Hematopoietic multipotent progenitor cell treated with erythropoietin and hydrocortisone succinate and interleukin-3 and kit ligand, for 8 days (in vitro differentiated cells): ENCODE measurements at places on chromosomes 16 and 17.

GRCh38 chr16:17159617-17160016 is 311.1 kb downstream of the XYLT1 start:
- no peak for DNase-seq

DNA sequence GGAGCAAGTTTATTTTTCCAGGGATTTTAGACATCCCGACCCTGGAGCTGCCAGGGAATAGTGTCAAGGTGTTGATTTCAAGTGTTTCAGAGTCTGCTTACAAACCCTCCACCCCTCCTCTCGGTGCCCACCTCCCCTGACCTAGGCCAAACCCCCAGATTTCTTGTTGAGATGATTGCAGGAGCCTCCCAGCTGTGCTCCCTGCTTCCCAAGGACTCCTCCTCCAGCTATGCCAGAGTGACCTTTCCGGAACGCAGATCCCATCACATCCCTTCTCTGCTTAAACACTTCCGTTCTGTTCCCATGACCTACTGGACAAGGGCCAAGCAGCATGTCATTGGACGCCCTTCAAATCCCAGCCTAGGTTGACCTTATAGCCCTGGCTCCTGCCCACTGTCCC is 23.7 kb upstream of the CDH1 start:
- DNase-seq: no peak

- DNase-seq: peak; percentile 30
Measured at GRCh38 chr16:2881783-2882649, 999 bp upstream of the FLYWCH2 start.

GRCh38 chr17:75633486-75634375 is 497 bp downstream of the SMIM5 start:
- DNase-seq: peak; percentile 93

GRCh38 chr17:59298521-59298920 is 32.9 kb upstream of the YPEL2 start:
- no peak for DNase-seq

DNA sequence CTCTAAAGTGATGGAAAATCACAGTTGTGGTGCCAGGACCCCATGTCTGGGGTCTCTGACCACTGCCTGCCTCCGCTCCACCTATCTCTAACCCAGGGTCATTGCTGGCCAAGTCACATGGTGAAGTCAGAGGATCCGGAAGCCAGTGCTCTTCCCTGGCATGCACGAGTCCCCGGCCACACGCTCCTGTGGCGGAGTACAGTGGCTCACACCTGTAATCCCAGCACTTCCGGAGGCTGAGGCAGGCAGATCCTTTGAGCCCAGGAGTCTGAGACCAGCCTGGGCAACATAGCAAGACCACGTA is 21.5 kb upstream of the RBFOX3 start:
- no peak for DNase-seq

DNA sequence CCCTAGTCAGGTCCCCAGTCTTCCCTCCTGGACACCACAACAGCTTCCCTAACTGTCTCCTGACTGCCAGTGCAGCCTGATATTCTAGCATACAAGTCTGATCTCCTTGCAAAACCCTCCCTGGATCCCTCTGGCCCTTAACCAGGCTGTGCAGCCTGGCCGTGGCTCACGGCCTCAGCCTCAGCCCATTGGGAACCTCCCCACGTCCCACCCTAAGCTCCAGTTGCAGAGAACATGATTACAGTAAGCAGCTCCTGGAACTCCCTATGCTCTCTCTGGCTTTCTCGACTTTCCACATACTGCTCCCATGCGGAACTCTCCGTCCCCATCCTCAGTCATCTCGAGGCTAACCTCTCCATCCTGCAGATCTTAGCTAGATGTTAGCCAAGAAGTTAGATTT is 13.0 kb downstream of the ALOX12B start:
- DNase-seq: no peak

GRCh38 chr17:29138971-29139691 is 41.1 kb downstream of the MYO18A start:
- no peak for DNase-seq

DNA sequence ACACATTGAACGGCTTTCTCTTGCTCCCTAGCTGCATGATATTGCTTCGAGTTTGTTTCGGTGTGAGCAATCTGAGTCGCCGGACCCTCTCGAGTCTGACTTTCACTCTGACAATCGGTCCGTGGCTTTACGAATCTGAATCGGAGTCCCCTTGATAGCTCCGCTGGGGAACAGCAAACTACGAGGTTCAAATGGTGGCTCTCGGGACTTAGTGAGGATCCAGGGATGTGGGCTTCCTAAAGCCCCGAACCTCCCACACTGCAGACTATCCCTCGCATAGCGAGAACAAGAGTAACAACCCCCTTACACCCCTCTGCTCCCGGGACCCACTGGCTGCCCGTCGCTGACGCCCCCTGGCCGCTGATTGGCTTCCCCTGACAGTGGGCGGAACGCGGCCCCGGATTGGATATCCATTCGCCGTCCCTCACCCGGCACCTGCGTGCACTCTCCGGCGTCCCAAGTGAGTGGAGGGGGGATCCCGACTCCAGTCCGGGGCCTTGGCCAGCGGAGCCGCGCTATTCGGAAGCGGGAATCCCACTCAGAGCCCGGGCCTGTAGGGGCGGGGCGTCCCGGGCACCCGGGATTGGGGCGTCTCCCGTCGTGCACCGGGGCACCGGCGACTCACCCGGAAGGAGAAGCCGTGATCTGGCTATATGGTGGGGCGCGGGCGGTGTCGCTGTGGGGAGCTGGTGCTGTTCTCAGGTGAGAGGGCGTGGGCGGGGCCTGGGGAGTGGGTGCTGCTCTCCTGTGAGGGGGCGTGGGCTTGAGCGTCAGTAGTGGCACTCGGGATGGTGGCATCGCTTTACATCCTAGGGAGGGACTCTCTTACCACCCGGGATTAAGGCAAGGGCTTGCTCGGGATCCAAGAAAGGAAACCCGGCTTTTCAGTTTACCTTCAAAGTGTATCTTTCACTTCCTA is at the start of gene SNX11:
TSS of gene SNX11 (plus strand) at position 630 of the 919 bp plus-strand sequence. CDS start 4,278 bp downstream, outside the sequence.
- peak; percentile 88 for DNase-seq

GRCh38 chr17:20066253-20066652 is 57.1 kb downstream of the SPECC1 start:
- DNase-seq: no peak

- DNase-seq: no peak
Measured at GRCh38 chr16:8920645-8921346, 38.6 kb downstream of the LITAFD start.

GRCh38 chr16:15854061-15854460 is 2.8 kb downstream of the MYH11 start:
- DNase-seq: no peak

- DNase-seq: no peak
Measured at GRCh38 chr16:2485811-2486507, 11.0 kb downstream of the TBC1D24 start.

DNA sequence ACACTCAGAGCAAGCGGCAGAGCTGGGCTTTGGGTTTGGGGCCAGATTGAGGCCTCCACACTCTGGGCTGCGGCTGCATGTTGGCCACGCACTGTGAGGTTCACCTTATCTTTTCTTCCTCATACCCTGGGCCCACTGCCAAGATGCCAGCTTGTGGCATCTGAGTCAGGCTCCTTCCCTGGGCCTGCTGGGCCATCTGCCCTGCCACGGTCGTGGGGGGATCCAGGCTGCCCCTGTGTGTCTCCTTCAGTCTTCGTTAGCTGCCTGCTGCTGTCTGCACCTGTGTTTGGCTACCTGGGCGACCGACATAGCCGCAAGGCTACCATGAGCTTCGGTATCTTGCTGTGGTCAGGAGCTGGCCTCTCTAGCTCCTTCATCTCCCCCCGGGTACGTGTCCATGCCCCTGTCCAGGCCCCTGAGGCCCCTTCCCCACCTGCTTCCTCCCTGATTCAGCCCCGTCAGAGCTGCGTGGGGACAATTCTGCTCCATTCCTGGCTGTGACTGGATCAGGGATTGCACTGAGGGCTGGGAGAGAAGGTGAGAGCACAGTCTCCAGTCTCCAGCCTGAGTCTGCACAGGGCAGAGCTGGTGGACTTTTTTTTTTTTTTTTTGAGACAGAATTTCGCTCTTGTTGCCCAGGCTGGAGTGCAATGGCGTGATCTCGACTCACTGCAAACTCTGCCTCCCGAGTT is 11.2 kb downstream of the SPNS3 start:
- DNase-seq: peak; percentile 94

DNA sequence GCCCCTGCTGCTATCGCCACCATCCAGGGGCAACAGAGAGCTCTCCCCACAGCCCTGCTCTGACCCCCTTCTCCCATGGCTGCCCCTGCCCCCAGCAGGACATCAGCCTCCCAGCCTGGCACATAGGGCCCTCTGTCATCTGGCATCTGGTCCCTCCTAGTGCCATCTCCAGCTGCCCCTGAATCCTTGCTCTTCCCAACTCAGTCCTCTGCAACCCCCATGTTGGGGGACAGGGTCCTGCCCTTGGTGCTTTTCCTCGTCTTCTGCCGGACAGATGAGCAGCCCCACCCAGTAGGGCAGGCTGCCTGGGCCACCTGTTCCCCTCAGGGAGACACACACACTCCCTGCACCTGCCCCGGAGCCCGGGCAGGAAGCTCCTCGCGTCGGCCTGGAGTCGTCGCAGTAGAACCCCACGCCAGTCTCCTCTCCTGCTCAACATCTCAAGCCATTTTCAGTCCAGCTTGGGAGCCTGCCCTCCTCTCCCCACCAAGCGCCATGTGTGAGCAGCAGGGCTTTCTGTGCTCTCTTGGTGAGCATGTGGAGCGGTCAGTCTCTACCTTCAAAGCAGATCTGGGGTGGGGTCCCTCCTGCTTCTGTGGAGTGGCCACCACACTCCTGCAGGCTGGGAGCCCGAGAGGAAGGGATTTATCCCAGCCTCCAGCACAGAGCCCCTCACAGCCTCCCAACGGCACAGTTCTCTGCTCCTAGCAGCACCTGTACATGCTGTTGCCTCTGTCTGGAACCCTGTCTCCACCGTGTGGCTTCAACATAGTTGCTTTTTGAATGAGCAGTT is 28.2 kb downstream of the TNFRSF13B start:
- no peak for DNase-seq

- no peak for DNase-seq
Measured at GRCh38 chr17:64653325-64653984, 8.7 kb downstream of the SMURF2 start.

GRCh38 chr16:5502467-5502869 is 404.9 kb upstream of the EEF2KMT start:
- peak; percentile 24 for DNase-seq

DNA sequence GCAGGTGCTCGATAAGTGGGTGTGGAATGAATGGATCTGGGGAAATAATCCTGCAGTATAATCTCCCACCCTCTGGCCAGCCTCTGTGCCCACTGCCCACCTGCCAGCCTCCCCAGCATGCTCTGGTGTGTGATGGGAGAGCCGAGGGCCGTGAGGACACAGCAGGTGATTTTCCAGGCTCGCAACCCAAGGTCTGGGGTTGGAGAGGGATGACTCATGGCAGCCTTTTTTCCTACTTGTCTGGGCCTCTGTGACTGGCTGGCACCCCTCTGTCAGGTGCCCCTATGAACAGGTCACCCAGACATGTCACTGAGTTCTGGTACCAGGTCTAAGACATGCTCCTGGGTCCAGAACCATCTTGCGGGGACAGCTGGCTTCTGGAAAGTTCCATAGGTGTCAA is 385.7 kb upstream of the TNRC6C start:
- DNase-seq: no peak

DNA sequence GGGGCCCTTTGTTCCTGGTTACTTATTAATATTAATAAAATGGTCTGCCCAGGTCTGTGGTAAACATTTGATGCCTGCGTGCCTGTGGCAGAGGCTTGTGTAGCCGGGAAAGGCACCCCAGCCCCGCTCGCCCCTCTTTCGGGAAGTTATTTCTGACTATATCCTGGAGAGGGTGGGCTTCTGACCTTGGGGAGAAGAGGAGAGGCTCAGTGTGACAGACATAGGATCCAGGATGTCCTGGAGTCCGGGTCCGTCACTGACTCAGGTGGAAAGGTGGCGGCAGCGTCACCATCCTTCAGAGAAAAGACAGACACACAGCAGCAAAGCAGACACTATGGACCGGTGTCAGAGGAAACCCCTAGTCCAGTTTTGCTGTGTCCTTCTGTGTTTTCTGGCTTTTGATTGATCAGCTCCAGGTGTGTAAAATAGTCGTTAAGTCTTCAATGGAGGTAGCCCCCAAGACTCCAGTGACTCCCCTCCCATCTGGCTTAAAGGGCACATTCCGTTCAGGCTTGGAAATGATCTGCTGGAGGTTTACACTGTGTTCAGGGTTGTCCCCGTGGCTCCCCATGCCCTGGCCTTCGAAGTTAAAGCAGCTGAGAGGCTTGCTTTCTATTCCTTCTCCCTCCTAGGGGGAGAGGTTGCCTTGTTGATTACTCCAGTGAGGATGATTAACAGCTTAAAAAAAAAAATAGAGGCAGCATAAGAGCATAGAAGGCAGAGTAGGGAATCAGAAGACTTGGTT is 81.6 kb downstream of the CCDC182 start:
- no peak for DNase-seq

DNA sequence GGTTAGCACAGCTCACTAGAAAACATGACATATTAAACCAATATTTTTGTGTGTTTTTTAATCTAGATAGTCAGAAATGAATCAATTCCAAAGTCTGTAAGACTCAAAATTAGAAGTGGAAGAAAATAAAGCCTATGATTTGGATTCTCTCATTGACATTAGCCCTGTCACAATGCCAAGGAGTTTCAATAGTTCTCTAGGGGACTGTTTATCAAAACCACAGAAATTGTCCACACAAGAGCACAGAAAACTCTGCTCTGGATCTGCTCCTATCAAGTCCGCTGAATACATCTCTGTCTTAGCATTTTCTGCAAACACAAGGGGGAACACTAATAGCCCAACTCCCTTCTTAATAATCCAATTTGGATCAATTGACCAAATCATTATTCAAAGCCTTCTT is 152.0 kb downstream of the HS3ST3B1 start:
- DNase-seq: no peak

DNA sequence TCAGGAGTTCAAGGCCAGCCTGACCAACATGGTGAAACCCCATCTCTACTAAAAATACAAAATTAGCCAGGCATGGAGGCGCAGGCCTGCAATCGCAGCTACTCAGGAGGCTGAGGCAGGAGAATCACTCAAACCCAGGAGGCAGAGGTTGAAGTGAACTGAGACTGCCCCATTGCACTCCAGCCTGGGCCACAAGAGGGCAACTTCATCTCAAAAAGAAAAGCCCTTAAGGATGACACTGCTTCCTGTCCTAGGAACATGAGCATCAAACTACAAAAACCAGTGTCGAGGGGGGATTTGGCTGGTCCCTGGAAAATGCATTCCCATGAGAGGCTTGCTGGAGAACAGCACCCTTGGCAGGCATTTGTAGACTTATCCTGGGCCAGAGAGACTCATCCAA is 449.5 kb upstream of the PSMD7 start:
- DNase-seq: no peak

GRCh38 chr16:5056352-5056751 is 9.4 kb downstream of the C16orf89 start:
- peak; percentile 79 for DNase-seq

GRCh38 chr16:66299349-66299748 is 67.1 kb upstream of the CDH5 start:
- DNase-seq: no peak

DNA sequence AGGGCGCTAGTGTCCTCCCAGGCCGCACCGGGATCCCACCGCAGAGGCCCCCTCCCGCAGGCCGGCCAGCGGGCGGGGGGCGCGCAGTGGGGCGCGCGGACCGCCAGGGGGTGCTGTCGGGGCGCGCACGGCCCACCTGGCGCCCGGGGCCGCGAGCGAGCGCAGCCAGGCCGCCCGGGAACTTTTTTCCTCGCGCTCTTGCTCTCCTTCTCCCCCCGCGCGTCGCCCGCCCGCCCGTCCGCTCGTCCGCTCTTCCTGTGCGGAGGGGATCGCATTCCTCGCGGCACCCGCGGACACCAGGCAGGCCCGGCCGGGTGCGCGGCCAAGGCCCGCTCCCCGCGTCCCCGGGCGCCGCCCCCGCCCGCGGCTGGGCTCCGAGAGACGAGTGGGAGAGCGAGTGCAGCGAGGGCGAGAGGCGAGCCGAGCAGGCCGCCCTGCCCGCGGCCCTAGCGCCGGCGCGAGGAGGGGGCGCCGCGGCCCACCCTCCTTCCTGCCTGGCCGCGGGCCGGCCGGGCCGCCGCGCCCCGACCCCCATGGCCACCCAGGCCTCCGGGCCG is at the start of gene RAI1:
TSS of gene RAI1 (plus strand) at position 272 of the 557 bp plus-strand sequence. CDS start 111,491 bp downstream, outside the sequence.
- DNase-seq: peak; percentile 68
